ENCODE measurements at places on chromosomes 4 and X.

DNA sequence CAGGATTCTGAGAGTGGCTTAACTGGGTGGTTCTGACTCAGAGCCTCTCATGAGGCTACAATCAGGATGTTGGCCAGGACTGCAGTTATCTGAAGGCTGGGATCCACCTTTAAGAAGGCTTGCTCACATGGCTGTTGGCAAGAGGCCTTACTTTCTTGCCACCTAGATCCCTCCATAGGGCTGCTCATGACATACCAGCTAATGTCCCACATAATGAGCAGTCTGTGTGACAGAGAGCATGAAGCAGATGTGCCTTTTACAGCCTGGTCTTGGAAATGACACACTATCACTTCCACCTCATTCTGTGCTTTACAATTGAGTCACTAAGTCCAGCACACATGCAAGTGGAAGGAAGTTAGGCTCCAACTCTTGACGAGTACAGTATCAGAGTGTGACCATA, 4.3 kb upstream of the RBM3 start:
- no peak for DNase-seq

GRCh38 chr4:124028182-124028581, 631.6 kb downstream of the SPRY1 start:
- DNase-seq, result no peak

GRCh38 chrX:781224-782204, 150.9 kb downstream of the SHOX start:
- DNase-seq, result no peak

DNA sequence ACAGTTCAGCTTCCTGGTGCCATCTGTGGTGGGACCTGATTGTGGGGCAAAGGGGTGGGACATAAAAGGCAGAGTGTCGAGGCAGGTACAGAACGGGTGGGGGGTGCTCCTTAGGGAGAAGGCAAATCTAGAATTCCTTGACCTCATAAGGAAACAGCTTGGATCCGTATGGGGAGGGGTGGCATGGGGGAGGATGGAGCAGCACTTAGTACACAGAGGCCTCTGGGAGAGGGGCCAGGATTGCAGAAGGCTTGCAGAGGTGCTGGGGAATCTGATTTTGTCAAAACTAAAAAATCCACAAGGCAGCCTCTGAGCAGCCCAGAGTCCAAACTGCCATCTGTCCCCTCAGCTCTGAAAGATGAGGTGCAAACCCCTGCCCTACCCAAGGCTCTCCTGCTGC, 2.3 kb upstream of the EMD start:
- DNase-seq, result no peak

Data from HS-27A (cell line).